ENCODE measurements at places on chromosomes 2 and 18.

GRCh38 chr2:48545244-48545643, 15.3 kb downstream of the STON1 start:
- no peak overlapping the region for H3K27ac ChIP-seq
- no peak for DNase-seq
- no peaks in the 10 kb centered on the region for H3K36me3 ChIP-seq
- H3K27me3 ChIP-seq, result peaks cover 3% of the 10 kb centered on the region
- H3K4me1 ChIP-seq, result no peaks in the 10 kb centered on the region

DNA sequence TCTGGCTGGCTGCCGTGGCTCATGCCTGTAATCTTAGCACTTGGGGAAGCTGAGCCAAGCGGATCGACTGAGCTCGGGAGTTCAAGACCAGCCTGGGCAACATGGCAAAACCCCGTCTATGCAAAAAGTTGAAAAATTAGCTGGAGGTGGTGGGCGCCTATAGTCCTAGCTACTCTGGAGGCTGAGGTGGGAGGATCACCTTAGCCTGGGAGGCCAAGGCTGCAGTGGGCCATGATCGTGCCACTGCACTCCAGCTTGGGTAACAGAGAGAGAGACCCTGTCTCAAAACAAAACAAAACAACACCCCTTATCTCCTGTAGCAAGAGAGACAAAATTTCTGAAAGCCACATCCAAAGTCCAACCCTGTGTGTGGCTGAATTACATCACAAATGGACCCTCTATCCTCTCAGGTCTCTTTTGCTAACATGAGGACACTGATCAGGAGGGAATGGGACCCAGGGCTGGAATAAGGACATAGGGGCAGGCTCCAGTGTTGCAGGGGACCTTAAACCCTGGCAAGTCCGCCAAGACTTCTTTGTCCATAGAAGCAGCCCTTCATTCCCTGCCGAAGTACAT, 64.8 kb downstream of the PSMG2 start:
- no peak overlapping the region for H3K4me3 ChIP-seq
- no peak overlapping the region for H3K27ac ChIP-seq
- peaks cover 3% of the 10 kb centered on the region for H3K27me3 ChIP-seq
- no peak for DNase-seq

DNA sequence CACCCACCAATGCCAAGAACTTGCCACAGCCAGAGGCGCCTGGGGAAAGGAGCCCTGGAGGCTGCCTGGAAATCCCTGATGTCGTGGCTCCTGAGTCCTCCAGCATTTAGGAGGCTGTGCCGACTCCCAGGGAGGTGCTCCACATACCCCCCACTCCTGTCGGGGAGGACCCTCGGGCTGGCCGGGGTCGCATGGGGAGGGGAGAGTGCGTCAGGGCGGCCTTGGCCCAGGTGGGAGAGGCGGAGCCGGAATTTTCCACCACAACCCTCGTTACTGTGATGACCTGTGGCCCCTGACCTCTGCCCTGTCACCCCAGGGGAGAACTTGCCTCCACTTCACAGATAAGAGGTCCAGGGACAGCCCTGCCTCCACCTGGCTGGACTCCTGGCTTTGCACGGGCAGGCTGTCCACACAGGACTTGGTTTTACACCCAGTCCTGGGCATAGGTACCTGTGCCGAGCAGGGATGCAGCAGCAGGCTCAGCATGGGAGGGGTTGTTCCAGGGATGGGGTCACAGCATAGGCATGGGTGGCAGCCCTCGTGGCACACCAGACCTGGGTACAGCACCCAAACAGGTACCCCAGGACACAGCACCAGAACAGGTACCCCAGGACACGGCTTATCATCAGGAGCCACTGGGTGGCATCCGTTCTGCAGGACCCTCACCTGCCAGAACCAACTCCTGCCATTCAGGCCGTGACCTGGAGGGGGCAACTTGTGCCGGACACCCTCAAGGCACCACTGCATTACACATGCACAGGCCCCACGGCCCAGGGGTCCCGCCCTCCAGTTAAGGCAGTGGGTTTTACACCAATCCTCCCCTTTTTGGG, 12.3 kb upstream of the AGXT start:
- H3K4me3 ChIP-seq, result no peak overlapping the region
- H3K27me3 ChIP-seq, result peaks cover 44% of the 10 kb centered on the region
- no peak overlapping the region for H3K27ac ChIP-seq
- DNase-seq, result no peak
- no peaks in the 10 kb centered on the region for H3K4me1 ChIP-seq
- no peaks in the 10 kb centered on the region for H3K36me3 ChIP-seq

GRCh38 chr2:48066000-48066399, 159.7 kb upstream of the FBXO11 start:
- no peak overlapping the region for H3K27ac ChIP-seq
- H3K36me3 ChIP-seq, result no peaks in the 10 kb centered on the region
- H3K4me1 ChIP-seq, result no peaks in the 10 kb centered on the region
- no peak for DNase-seq
- no peak overlapping the region for H3K4me3 ChIP-seq

DNA sequence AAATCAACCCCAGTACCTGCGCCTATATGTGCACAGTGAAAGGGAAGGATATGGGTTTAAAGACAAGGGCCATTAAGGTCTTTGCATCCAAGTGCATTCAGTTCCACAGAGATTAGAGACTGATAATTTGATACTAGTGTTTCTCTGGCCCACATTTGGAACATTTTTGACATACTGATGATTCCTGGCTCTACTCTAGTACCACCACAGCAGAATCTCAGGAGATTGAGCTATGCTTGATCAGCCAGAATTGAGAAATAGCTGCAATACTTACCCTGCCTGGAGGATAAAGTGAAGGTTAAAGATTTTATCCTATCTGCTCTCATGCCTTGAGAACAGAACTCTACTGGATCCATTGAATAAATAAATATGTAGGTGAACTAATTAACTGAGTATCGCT, 1267.8 kb downstream of the SUCLG1 start:
- DNase-seq, result no peak
- H3K4me3 ChIP-seq, result no peak overlapping the region
- H3K27me3 ChIP-seq, result no peaks in the 10 kb centered on the region
- no peak overlapping the region for H3K27ac ChIP-seq
- H3K4me1 ChIP-seq, result peaks cover 16% of the 10 kb centered on the region
- no peaks in the 10 kb centered on the region for H3K36me3 ChIP-seq

- no peaks in the 10 kb centered on the region for H3K27me3 ChIP-seq
- H3K4me1 ChIP-seq, result peaks cover 5% of the 10 kb centered on the region
- no peak overlapping the region for H3K27ac ChIP-seq
- no peak overlapping the region for H3K4me3 ChIP-seq
- H3K36me3 ChIP-seq, result peaks cover 20% of the 10 kb centered on the region
These were observed 79.9 kb downstream of the EPAS1 start for GRCh38 chr2:46377101-46377581.

DNA sequence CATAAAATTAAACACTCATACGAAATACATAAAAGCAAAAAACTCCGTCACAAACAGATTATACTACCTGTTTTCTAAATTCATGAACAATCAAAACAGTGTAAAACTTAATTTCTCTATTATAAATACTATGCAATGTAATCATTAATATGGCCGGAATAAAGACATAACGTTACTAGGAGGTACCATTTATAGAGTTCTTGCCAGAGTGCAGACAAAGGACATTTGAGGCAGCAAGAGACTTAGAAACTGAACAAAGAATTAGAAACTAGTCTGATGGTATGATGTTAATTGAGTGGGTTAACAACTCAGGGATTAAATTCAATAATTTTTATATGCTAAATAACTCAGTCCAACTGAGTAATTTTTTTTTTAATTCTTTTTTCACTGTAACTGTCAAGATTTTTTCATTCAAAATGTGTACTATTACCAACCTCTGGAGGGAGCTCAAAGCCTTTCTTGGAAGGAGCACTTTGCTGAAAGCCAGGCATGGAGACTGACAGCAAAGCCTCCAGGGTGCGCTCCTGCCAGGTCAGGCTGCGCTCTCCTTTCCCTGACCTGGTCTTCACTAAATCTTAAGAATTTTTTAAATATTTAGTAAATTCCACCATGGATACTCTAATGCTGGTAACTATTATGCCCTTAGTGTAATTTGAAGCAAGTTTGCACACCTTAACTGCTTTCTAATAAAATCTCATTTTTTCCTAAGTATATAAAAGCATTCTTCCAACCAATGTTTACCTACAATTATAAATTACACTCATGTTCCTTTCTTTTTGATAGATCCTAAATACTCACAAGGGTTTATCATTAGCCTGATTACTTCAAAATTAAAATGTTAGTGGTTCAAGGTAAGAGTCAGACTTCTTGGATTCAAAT, 34.1 kb downstream of the WDR35 start:
- H3K4me1 ChIP-seq, result no peaks in the 10 kb centered on the region
- no peak overlapping the region for H3K4me3 ChIP-seq
- no peaks in the 10 kb centered on the region for H3K36me3 ChIP-seq
- no peak overlapping the region for H3K27ac ChIP-seq
- no peaks in the 10 kb centered on the region for H3K27me3 ChIP-seq
- peak; percentile 71 for DNase-seq

DNA sequence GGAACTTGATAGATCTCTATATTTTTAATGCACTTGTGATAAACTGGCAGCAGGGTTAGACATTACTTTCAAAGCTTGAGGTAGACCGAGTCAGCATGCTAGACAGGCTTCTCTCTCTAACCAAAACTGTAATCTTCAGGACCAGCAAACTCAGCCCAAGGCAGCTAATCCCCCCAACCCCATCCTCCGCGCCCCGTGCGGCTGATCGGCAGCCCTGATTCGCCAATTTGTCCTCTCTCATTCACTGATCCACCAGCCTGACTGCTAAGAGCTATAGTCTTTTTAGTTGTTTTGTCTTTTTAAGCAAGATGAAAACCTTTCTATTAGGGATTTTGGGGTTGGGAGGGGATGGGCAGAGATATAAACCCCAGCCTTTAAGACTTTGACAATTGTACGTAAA, 20.7 kb downstream of the ASPRV1 start:
- H3K4me3 ChIP-seq, result no peak overlapping the region
- peaks cover 50% of the 10 kb centered on the region for H3K36me3 ChIP-seq
- peaks cover 2% of the 10 kb centered on the region for H3K27me3 ChIP-seq
- no peak for DNase-seq
- peaks cover 22% of the 10 kb centered on the region for H3K4me1 ChIP-seq
- H3K27ac ChIP-seq, result no peak overlapping the region

GRCh38 chr2:118980573-118980972, 38.6 kb downstream of the MARCO start:
- no peaks in the 10 kb centered on the region for H3K27me3 ChIP-seq
- no peaks in the 10 kb centered on the region for H3K4me1 ChIP-seq
- H3K36me3 ChIP-seq, result no peaks in the 10 kb centered on the region
- no peak overlapping the region for H3K4me3 ChIP-seq
- DNase-seq, result no peak
- H3K27ac ChIP-seq, result no peak overlapping the region

DNA sequence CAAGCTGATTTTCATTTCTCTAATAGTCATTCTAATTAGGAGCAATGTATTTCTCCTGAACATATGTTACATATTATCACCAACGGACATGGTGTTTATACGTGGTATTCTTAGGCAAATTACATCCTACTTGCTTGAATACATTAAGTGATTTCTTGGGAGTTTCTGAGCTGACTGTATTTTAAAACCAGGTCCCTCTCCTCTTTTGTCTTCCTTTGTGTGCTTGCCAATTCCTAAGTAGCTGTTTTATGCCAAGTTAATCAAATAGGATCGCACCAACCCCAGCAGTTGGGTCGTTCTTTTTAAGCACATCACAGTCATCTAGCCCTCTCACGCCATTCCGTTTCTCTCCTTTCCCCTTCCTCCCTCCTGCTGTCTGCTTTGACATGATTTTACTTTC, 75.4 kb upstream of the MAP2 start:
- no peak for DNase-seq
- H3K4me3 ChIP-seq, result no peak overlapping the region
- H3K27ac ChIP-seq, result no peak overlapping the region
- no peaks in the 10 kb centered on the region for H3K4me1 ChIP-seq
- no peaks in the 10 kb centered on the region for H3K27me3 ChIP-seq

GRCh38 chr2:241088376-241088775, 13.7 kb downstream of the MTERF4 start:
- no peak overlapping the region for H3K4me3 ChIP-seq
- H3K4me1 ChIP-seq, result peaks cover 8% of the 10 kb centered on the region
- peaks cover 23% of the 10 kb centered on the region for H3K36me3 ChIP-seq
- no peak overlapping the region for H3K27ac ChIP-seq
- peaks cover 2% of the 10 kb centered on the region for H3K27me3 ChIP-seq

GRCh38 chr2:175251425-175252041, 70.0 kb upstream of the ATP5MC3 start:
- no peaks in the 10 kb centered on the region for H3K36me3 ChIP-seq
- DNase-seq, result peak; percentile 29
- H3K4me3 ChIP-seq, result no peak overlapping the region

DNA sequence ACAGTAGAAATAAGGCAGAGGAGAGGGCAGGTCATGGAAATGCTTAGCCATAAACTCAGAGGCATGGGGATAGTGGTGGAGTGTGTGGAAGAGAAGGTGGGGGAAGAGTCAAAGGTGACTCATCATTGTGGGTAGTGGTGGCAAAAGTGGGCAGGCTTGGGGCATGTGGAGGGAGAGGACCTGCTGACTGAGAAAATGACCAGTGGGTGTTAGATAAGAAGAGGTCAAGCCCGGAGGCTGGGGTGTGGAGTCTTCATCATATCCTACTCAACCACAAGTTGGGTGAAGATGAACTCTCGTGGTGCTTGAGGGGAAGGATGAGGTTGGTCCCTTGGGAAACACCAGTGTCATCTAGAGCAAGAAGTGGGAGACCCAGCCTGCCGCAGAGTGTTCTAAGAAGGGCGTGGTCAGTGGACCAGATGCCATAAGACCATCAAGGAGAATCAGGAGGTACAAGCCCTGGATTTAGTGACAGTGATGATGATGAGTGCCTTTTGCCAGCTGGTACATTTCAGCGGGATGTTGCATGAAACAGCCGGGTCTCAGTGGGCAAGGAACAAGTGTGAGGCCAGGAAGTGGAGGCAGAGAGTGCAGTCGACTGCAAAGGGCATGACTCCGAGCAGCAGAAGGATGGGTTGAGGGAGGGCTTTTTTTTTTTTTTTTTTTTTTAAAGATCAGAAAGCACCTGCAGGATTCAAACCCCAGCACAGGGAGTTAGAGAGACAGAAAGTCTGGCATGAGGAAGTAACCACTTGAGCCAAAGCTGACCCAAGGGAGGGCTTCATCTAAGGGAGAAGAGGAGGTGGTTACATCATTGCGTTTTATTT, 122.6 kb upstream of the SPRED2 start:
- no peak overlapping the region for H3K4me3 ChIP-seq
- no peak overlapping the region for H3K27ac ChIP-seq
- DNase-seq, result peak; percentile 45
- H3K4me1 ChIP-seq, result peaks cover 23% of the 10 kb centered on the region

DNA sequence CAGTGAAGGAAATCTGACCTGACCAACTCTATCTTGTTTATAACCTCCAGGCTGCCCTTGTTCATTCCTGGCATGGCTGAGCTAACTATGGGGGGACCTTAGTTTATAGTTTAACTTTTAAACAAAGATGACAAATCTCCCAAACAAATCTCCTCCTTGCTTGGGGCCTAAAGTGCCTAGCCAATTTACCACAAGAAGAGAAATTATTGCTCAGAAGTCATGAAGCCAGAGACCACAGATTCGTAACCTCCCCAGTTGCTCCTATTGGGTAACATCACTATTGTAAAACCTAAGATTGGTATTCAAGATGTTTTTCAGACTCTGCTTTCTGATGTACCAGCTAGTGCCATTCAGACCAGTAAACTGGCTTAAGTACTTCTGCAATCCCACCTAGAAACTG, 649.4 kb upstream of the SLC8A1 start:
- no peaks in the 10 kb centered on the region for H3K4me1 ChIP-seq
- H3K27ac ChIP-seq, result no peak overlapping the region
- H3K4me3 ChIP-seq, result no peak overlapping the region
- no peaks in the 10 kb centered on the region for H3K36me3 ChIP-seq
